ENCODE measurements at places on chromosomes 5 and 9.

DNA sequence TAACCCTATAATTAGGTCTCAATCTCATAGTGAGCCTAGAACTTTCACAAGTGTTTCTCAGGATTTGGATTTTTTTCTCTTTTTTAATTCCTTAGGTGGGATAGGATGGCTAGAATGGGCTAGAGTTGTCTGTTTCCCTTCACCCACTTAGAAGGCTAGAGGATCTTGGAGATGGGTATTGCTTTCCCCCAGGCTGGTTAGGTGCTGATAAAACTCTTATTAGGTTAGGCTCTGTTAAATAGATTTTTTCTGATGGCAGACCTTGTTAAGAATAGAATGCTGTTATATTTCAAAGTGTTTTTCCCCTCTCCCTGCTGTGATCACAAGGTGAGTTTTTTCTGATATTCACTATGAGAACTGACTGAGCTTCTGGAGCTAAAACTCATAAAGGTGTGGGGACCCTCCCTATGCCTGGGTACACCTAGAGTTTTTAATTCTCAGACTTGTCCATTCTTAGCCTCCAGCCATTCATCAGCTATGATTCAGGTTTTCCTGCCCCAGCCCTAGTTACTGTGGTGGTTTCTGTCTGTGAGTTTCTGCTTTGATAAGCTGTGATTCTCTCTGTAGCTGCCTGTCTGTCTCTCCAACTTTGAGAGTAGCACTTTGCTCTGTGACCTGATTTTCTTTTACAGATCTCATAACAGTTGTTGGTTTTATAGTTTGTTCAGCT lies 132.4 kb downstream of the HACD4 start:
- DNase-seq: no peak

DNA sequence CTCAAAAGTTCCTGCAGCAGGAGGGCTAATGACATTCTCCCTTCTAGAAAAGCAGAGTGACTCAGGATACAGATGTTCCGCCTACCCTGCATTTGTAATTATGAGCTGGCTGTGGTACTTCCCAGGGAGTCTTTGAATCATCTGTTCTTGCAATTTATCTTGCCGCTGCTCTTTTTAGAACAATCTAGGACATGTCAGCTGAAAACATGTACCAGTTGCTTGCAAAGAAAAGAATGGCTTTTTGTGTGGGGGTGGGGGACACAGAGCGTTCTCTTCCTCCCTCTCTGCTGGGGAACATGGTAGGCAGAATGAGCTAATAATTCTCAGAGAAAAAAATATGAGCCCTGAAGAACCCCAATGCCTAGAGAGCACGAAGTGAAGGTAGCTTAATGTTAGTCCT lies 51.7 kb upstream of the TUT7 start:
- no peak for DNase-seq

GRCh38 chr5:112960863-112961504 lies 15.6 kb upstream of the DCP2 start:
- DNase-seq: no peak

DNA sequence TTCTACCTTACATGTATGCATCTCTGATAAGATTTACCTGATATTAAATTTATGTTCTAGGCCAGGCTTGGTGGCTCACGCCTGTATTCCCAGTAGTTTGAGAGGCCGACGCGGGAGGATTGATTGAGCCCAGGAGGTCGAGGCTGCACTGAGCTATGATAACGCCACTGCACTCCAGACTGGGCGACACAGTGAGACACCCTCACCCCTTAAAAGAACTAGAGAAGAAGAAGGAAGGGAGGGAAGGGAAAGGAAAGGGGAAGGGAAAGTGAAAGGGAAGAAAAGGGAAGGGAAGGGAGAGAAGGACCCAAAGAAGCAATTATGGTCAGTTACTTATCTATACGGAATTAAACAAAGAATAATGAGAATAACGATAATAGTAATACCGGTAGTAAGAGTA lies 1.2 kb upstream of the RFK start:
- DNase-seq: no peak

GRCh38 chr5:177447611-177448243 lies 1.1 kb downstream of the PRR7 start:
- no peak for DNase-seq

DNA sequence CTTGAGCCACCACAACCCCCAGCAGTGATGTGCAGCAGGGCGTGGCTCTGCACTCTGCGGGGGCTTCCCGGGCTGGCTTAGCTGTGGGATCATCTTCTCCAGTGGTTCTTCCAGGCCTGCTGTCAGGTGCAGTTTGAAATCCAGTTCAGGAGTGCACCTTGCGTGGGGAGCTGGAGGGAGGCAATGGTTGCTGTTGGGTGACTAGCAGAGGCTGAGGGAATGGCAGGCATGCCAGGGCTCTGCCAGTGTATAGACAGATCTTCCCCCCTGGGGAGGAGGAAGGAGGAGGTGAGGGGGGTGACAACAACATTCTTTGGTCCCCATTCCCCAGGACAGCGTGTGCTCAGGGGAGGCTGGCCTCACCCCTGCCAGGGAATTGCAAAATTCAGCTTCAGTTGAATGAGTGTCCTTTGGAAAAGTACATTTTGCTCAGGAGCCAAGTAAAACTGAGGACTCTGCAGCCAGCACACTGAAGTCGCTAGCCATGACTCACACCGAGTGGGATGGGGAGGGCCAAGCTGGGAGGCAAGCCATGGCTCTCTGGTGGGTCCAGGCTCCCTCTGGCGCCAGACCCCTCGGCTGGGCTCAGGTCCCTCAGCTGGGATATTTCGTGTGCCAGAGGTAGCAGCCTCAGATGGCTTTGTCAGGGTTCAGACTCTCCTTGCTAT lies 35.0 kb downstream of the ERGIC1 start:
- DNase-seq: no peak

Measured in activated T-helper 1 cell treated with anti-CD3 and anti-CD28 coated beads, Interleukin-2, amount 50 U/mL, for 16 hours (primary cell).